ENCODE measurements at places on chromosomes 3 and 15.

- no peak for DNase-seq
Observed at GRCh38 chr3:176296066-176296597, 901.1 kb downstream of the TBL1XR1 start.

DNA sequence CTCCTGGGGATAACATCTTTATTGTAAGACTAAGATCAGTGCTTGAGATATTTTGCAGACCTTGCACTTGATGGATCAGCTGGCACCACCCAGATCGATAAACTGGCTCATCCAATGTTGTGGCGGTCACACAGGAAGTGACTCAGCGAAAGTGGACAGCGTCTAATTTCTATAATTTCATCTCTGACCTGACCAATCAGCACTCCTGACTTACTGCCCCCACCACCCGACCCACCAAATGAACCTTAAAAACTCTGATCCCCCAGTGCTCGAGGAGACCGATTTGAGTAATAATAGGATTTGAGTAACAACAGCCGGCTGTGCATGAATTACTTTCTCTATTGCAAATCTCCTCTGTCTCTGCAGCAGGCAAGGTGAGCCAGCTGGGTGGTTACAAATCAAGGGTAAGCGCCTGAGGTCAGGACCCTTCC, 62.7 kb upstream of the RNU6-1 start:
- DNase-seq = no peak

- DNase-seq = no peak
Observed at GRCh38 chr3:45608885-45609284, 14.3 kb downstream of the LIMD1 start.

DNA sequence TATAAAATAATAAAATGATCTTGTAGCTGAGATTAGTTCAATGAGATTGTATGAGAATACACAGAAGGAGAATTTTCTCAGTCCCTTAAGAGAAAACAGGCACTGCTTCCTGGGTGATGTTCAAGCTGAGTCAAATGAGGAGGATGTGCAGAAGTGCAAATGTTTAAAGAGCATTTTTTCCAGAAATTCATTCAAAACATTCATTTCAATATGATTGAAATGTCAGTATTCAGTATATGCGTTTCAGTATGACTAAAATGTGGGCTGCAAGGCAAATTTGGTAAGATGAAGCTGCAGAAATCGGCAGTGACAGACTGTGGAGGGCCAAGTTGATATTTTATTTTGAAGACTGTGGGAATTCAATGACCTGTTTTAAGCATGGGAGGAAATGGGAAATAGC, 19.3 kb upstream of the PYDC2 start:
- no peak for DNase-seq

DNA sequence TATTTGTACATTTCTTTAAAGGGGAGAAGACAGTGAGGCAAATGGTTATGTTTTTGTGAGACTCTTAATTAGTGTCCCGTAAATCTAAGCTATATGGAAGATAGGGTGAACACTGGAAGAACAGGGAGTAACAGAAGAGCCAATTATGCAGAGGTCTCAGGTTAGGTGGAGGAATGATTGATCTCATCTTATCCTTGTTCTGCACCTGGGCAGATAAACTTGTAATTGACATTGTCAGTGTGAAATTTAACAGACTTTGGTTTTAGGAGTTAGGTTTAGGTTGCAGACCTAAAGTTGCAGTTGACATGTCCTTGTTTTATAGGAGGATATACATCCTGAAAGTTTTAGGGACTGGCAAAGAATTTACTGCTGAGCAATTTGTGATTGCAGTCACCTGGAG, 3.1 kb upstream of the TWF2 start:
- DNase-seq = no peak

All from NCI-H187 (cell line).